ENCODE measurements at places on chromosomes 7 and 10. TPM values are rescaled to one million over a fixed set of nuclear protein-coding genes. Genes with fewer than 3 reads are reported as not detected.

DIP2C gene
- total RNA-seq: 0.39 TPM

GIMAP6 gene
- total RNA-seq: 88.9 TPM

FEZF1 gene
- not detected for total RNA-seq

NODAL gene
- not detected for total RNA-seq

INHBA gene
- not detected for total RNA-seq

LLCFC1 gene
- total RNA-seq: not detected

PRF1 gene
- total RNA-seq: 265 TPM

EPHA1 gene
- 12.4 TPM for total RNA-seq

PPP1R3A gene
- not detected for total RNA-seq

HYCC1 gene
- 74.2 TPM for total RNA-seq

TMEM130 gene
- not detected for total RNA-seq

ADRA2A gene
- total RNA-seq: not detected

CNTNAP2 gene
- total RNA-seq: not detected

TMEM236 gene
- 0.13 TPM for total RNA-seq

GDF2 gene
- not detected for total RNA-seq

EXOC4 gene
- total RNA-seq: 68.2 TPM

ELFN1 gene
- total RNA-seq: not detected

CPA2 gene
- total RNA-seq: not detected

GNAI1 gene
- total RNA-seq: not detected

SPDYE6 gene
- total RNA-seq: not detected

TMEM213 gene
- not detected for total RNA-seq
